ENCODE measurements at places on chromosomes 3 and 15.

- DNase-seq = no peak
These were observed 96.5 kb downstream of the SUCLG2 start for GRCh38 chr3:67557848-67558355.

- DNase-seq = no peak
These were observed 54.4 kb downstream of the ACAP2 start for GRCh38 chr3:195388380-195388779.

GRCh38 chr3:186368176-186368575 is 6.1 kb upstream of the DGKG start:
- no peak for DNase-seq

DNA sequence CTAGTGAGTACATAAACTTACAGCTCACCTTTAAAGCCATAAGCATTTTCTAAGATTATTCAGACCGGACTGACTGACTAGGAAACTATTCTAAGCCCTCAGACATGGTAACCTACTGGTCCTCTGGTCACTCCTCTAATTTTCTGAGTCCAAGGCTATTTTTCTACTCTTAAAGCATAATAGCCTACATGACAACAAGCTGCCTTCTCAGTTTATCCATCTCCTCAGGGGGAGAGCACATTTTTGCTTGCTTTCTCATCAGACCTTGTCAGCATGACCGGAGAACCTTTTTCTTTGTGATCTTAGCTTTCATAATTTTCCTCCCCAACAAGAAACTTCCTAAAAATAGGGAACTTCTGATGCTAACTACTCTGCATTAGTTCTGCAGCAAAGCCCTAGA is 38.4 kb downstream of the UBP1 start:
- DNase-seq = no peak

DNA sequence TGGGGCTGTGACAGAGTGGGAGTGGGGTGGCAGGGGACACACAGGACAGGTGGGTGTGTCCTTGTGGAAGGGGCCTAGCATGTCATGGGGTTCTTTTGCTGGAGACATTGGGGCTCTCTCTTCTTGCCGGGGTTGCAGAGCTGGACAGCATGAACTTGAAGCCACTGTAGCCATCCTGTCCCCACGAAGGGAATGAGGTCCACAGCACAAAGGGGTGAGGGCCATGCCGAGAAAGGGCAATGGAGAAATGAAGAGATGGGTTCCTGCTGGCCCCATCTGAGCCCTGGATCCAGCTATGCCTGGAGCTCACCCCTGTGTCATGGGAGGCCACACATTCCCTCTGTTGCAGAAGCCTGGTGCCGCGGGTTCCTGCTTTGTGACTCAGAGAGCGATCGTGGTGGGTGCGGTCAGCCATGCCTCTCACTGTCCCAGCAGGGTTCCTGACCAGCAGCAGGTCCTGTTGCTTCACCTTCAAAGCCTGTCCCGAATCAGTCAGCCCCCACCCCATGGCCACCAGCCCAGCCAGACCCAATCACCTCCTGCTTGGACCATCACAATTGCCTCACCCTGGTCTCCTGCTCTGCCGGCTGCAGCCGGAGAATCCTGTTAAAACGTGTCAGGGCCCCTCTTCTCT is 50.0 kb downstream of the DNAJB8 start:
- no peak for DNase-seq

Data from stimulated activated CD8-positive, alpha-beta memory T cell treated with anti-CD3 and anti-CD28 coated beads, Interleukin-15, amount 100 ng/mL, for 1 hour (primary cell).